ENCODE measurements at places on chromosomes 2 and 18.

GRCh38 chr2:188833799-188834198 is 140.4 kb upstream of the COL3A1 start:
- DNase-seq: no peak

DNA sequence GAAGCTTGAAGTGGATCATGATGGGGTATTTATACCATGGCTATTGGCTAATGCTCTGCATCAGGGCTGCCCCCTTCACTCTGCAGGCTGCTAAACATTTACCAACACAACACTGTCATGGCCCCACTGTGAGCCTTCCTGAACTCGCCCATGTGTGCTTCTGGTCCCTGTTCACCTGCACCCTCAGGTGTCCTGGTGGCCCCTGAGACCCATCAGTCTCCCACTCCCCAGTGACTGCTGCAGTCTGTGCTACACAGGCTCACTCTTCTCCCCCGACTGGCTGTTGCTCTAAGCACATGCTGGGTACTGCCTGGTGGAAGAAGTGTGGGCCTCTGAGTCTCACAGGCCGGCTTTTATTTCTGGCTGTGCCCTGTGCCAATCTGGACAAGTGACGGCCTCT is 183.0 kb upstream of the HS6ST1 start:
- DNase-seq: no peak

DNA sequence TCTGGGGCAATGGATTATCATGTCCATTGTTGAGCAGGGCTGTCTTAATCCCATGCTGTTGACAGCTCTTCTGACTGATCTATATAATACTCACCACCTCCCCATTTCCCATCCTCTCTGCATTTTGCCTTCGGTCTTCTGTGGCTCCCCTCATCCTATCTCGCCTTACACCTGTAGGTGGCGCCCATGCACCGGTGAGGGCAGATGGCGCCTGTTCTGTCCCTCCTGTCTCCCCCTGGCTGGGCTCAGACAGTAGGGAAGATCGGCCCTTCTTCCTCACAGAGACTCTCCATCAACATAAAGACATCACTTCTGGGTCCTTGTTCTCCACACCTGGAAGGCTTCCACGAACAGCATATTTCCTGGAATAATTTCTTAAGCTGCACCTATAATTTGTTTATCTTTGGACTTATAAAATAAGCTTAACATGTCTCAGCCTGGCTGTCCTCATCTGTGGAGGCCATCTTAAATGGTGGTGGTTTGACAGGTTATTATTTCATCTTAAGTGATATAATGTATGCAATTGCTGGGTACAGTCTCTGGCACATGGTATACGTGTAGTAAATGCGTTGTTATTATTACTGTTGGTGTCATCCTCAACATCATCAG is 10.9 kb upstream of the CDH20 start:
- DNase-seq: peak; percentile 59

- no peak for DNase-seq
These were observed 51.1 kb upstream of the BCL11A start for GRCh38 chr2:60604486-60605064.

GRCh38 chr2:45909677-45910191 is 258.3 kb downstream of the PRKCE start:
- no peak for DNase-seq

DNA sequence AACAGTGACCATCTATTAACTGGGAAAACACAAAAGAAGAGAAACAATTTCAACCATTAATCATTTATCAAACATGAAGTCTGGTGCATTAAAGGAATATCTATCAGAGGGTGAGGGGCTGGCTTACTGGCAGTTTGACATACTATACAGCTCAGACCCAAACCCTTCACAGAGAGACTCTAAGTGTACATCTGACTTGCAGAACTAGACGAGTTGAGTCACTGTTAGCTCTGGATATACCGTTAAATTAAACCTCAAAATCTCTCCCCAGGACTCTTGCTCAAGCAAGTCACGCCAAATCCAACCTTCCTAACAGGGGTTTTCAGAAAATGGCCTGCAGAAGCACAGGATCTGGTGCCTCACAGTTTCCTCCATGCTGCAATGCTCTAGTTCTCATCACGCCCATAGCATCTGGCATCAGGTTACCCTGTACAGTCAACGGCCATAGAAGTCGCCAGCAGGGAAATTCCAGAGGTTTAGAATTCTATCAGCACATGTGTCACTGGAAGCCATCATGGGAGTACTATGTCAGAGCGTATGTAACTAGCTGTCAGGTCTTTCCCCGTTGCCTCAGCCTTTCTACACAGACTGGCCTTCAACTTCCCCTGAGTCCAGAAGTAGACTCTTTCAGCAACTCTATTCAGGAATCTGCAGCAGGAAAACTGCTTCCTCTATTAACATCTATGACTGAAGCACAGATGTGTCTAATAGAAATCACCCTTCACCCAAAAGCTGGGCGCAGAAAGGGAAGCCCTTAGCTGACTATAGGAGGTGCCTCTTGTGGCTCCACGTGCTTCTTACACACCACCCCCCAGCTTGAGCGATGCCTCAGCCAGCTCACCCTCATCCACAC is 9.3 kb downstream of the TGOLN2 start:
- peak; percentile 43 for DNase-seq

DNA sequence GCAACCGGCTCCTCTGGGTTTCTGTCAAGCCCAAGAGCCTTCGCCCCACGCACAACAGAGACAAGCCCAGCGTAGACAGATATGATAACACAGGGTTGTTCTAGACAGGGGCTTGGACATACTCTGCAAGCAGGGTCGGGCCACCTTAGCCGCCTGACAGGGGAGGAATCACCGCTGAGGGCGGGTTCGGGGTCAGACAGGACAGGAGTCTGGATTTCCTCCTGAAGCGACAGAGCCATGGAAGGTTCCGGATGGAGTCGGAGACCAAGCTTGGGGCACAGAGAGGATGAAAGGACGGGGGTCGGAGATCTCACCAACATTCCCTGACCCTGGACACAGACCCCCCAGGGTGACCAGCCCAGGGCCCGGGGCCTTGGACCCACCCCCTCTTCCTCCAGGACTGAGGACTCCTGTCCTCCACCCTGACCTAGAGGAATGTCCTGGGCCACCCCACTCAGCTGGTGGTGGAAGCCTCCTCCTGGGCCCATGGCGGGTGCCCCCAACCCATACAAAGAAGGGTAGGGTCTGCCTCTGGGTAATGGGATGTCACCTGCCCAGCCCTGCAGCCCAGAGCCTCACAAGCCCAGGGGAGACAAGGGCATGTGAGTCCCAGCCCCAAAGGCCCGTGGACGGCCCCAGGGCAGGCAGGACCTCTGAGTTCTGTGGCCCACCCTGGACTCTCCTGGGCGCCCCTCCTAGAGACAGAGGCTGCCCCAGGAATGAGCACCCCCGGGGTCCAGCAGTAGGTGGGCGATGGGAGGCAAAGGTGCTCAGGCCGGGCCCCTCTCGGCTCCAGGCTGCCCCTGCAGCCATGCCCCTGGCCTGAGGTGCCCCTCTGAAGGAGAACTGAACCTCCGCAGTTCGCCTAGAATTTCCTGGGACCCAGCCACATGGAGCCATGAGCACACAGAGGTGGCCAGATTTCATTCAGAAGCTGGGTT is 44.1 kb upstream of the GPC1 start:
- no peak for DNase-seq

DNA sequence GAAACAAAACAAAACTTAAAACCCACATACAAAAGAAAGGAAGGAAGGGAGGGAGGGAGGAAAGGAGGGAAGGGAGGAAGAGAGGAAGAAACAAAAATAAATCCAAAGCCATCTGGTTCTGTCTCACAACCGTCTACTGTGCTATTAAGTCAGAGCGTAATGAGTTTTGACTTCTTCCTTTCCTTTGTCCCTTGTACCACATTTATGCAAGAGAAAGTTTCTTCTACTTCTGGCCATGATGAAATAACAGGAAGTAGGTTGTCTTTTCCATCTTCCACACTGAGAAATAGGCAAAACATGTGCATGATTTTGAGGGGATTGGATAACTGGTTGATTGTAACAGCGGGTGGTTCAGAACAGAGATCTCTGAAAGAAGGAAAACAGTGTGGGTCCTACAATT is 121.4 kb downstream of the CTAGE1 start:
- no peak for DNase-seq

- DNase-seq: no peak
These were observed 1247.5 kb upstream of the ACVR2A start for GRCh38 chr2:146597291-146597690.

GRCh38 chr2:142290931-142291330 is 160.1 kb upstream of the LRP1B start:
- no peak for DNase-seq

DNA sequence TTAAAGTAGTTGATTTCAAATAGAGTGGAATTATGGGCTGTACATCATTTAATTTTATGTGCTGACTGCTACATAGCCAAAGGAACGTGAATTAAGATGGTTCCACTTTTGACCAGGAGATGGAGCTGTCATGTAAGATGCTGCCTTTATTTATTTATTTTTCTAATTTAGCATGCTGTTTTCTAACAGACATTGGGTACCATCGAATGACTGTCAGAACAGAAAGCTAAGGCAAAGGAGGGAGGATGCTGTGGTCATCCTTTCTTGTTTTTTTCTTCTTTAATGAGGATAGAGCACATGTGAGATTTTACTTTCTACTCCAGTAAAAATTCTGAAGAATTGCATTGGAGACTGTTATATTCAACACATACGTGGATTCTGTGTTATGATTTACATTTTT is at the start of gene SCN2A:
Gene SCN2A, plus strand, starts transcription at position 185 of the 400 bp plus-strand sequence. CDS start 56,410 bp downstream, outside the sequence.
- DNase-seq: peak; percentile 35

DNA sequence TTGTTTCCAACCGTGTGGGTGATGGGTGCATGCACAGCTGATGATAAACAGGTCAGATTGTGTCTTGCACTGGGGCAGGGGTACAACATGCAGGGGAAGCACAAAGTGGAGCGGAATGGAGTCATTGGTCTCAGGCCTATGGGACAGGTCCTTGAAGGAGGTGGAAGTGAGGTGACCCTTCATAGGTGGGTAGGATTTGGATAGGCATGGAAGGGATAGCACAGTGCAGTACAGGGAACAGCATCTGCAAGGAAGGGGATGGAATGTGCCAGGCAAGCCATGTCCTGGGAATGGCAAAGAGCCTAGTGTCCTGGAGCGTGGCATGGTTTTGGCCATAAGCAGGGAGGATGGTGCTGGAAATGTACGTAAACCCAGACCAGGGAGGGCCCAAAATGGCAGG is 143.9 kb downstream of the CAPN13 start:
- DNase-seq: no peak

DNA sequence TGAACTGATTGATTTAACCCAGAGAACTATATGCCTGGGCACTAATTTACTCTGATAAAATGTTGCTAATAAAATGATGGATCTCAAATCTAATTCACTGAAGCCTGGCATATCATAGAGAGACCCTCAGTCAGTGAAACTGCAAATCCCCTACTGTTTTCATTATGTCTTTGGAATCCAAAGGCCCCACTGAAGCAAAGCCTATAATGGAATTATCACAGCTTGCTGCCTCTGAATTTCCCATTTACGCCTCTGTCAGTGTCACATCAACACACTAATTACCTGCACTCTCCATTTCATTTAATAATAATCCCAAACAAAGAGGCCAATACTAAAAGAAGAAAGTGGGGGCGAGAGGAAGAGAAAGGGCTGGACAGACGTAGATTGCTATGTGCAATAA is 470.9 kb downstream of the MBD2 start:
- no peak for DNase-seq

GRCh38 chr2:208122248-208122647 is 2.1 kb downstream of the CRYGD start:
- no peak for DNase-seq

Data from activated CD4-positive, alpha-beta T cell treated with anti-CD3 and anti-CD28 coated beads, Interleukin-2, amount 50 U/mL, for 16 hours (primary cell).